ENCODE measurements at places on chromosomes 3 and 15.

GRCh38 chr3:105518806-105519418, 152.2 kb downstream of the ALCAM start:
- DNase-seq: no peak

DNA sequence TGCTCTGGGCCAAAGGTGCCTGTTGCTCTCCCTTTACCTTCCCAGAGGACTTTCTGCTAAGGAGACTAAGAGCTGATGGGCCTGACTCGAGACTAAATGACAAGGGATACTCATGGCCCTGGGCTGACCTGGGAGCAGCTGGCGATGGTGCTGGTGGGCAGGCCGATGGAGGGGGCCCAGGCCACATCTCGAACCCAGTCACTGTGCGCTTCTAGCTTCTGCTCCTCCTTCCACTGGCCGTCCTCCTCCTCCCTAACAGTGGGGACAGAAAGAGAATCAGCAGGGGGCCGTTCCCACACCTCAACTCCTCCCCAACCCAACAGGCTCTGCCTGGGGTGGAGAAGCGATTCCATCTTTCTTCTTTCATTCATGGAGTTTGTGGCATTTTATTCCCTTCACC, 12.2 kb upstream of the GHRL start:
- no peak for DNase-seq

DNA sequence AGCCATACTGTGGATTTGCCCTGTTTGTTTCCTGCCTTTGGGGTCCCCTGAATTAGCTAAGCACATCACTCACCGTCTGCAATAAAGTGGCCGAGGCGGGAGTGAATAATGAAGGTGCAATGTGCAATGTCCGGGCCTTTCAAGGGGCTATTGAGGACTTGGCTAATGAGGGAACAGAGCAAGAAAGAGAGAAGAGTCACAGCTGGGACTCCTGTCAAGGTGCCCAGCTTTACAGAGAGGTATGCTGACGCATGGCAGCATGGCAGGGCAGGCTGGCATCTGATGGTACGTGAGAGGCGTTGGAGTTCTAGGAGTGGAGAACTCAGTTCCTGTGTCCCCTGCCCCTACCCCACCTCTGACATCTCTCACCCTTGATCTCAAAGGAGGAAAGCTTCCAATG, 13.8 kb upstream of the ATP2B2 start:
- DNase-seq: no peak

- no peak for DNase-seq
Observed at GRCh38 chr15:57385923-57386390, 9.7 kb downstream of the CGNL1 start.

DNA sequence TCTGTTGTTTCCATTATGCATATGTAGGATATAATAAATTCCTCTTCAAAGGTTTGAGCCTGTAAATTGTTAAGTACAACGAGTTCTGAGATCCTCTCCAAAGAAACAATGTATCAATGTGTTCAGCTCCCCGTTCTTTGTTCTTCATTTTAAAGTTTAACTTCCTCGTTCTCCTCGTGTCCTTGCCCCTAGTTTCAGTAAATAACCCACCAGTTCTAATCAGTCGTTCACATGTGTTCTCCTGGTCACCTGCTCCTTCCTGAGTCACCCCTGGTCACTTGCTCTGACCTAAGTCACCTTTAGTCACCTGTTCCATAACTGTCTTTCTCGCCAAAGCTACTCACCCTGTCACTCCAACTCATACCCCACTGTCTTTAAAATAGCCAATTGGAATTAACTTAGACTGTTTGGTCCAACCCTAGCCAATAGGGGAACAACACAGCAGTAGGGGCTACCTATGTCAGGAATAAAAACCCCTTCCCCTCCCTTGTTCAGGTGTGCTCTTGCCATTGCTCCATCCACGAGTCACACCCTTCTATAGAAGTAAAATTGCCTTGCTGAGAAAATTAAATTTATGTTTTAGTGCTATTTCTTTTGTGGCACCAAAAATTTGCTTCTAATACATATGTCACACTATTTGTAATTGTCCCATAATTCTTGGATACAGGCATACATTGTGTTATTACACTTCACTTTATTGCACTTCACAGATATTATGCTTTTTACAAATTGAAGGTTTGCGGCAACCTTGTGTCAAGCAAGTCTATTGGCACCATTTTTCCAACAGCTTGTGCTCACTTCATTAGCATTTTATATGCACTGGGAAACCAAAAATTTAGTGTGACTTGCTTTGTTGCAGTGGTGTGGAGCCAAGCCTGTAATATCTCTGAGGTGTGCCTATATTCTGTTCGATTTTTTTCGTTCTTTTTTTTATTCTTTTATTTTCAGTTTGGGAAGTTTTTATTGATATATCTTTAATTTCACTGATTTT, 15.3 kb upstream of the MCF2L2 start:
- DNase-seq: no peak

DNA sequence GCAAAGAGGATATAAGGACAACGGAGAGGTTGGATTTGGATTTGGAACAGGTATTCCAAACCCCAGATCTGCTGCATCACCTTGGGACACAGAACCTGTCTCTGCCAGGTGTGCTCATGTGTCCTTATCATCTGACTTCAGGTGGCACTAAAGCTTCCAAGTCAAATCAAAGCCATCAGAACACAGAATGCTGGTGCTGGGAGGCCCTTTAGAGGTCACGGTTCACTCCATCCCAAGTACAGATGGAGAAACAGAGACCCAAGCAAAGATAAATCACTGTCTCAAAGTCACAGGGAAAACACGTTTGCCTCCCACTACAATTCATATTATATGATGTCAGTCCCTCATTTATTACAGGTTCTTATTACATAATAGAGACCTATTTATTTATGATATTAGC, 72.8 kb downstream of the HES1 start:
- DNase-seq: no peak

DNA sequence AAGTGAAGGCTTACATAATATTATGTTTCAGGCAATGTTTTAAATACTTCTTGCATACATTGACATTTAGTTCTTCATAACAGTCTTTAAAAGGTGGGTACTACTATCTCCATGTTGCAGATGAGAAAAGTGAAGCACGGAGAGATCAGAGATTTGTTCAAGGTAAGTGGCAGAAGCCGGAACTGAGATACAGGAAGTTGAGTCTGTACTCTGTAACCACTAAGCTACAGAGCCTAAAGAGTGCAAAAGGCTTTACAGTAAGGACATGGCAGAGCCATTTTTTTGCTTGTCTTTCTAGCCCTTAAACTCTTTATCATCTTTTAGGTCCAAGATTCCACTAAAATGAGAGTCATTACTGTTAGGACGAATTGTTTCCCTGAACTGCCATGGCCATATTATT, 186.5 kb upstream of the PEX5L start:
- DNase-seq: no peak

- DNase-seq: no peak
Observed at GRCh38 chr15:45148076-45149059, 18.6 kb downstream of the DUOX1 start.

GRCh38 chr3:50322115-50322385, 495 bp downstream of the HYAL2 start:
- no peak for DNase-seq

DNA sequence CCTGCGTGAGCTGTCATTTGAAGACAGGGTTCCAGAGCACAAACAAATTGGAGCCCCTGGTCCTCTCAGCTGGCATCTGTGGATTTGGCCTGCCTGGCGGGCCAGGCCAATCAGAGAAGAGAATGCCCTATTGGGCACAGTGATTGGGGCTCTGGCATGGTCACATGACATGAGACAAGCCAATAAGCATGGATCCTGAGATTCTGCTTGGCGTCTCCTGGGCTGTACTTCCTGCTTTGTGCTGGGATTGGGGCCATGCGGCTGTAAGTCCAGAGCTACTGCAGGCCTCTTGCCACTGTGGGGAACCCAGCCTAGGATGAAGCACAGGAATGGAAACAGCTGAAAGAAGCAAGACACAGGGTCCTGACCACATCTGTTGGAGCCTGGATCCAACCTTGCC, 121.4 kb downstream of the FBLN2 start:
- DNase-seq: no peak

GRCh38 chr3:166481340-166481739, 644.1 kb upstream of the BCHE start:
- DNase-seq: no peak

DNA sequence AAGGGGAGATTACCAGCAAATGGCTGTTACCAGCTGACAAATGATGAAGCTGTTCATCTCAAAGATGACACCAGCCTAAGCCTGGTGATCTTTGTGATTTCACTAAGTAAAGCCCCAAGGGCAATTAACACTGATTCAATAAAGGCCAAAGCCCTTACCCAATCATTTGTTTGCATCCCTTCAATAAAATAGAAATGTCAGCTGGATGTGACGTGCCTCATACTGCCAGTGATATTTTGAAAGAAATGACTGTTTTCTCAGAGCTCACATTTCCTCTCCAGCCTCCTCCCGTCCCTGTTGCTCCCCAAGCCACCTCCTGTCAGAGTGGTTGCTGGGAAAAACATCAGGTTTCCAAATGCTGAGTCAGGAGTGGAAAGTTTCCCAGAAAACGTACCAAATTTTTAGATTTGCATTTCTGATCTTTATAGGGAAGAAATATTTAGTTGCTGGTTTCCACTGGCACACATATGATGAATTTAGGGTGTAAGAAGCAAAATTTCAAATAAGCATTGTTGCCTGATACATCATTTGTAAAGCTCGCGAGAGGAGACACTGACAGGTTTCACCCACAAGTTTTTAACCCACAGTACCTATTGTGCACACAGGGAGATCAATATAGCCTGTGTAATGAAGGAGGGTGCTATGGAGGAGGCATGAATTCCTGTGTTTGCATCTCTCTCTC, 21.0 kb downstream of the C2CD4A start:
- no peak for DNase-seq

GRCh38 chr15:76078285-76078877, 18.6 kb downstream of the TMEM266 start:
- DNase-seq: no peak

GRCh38 chr3:114179575-114179974, 723 bp upstream of the DRD3 start:
- DNase-seq: no peak

DNA sequence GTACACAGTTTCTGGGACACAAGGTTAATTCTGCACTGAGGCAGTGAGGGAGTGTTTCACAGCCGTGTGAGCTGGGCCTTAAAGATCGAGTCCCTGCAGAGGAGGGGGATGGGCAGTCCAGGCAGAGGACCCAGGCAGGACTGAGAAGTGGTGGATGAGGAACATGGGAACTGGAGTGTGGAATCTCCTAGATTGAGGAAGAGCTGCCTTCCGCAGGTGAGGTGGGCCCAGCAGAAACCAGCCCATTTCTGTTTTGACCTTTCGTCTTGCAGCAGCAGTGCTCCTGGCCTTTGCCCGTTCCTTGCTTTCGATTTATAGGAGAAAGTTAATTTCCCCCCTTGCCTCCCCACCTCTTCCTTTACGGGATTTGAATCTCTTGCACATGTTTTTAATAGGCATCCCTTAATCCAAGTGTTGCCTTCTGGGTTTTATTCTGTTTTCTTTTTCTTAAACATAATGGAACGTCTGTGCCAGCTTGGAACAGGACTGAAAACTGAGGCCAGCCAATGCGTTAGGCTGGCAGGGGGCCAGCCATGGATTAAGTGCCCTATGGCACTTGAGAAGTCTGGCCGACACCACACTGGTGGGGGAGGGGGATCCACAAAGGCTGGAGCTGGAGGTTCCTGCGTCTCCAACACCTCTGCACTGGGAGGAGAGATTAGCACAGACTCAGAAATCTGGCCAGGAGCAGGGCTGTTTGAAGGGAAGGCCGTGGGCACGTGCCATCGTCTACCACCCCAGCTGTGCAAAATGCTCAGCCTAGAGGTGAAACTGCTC, 78.1 kb downstream of the AAGAB start:
- no peak for DNase-seq

Data from left colon (tissue), 2 donors.